ENCODE measurements at places on chromosomes 6 and 20.

DNA sequence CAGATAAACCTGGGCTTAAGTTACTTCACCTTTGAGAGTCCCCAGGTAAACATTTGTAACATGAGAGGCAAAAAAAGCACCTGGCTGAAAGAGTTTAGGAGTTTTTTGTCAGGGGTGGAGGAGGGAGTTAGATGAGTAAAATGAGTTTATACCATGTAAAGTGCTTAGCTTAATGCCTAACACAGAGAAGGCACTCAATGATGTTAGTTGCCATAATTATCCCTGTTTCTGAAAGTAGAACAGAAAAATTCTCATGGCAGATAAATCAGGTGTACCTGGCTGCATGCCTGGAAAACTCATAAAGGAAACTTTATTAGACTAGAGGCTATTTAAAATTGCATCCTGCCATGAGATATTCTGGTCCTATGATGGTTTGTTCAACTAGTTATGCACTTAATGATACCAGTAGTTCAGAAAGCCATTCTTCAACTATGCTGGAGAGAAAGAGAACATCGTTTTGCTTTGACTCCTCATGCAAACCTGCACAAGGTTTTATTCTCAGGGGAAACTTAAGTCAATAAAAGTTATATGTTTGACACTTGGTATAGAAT is 40.4 kb downstream of the FBXO5 start:
- DNase-seq: no peak

GRCh38 chr6:142416179-142416578 is 114.4 kb downstream of the ADGRG6 start:
- DNase-seq: no peak

- DNase-seq: no peak
These were observed 97.0 kb upstream of the MAN1A1 start for GRCh38 chr6:119446609-119447008.

- no peak for DNase-seq
These were observed 96.9 kb downstream of the PHACTR3 start for GRCh38 chr20:59701236-59701635.

DNA sequence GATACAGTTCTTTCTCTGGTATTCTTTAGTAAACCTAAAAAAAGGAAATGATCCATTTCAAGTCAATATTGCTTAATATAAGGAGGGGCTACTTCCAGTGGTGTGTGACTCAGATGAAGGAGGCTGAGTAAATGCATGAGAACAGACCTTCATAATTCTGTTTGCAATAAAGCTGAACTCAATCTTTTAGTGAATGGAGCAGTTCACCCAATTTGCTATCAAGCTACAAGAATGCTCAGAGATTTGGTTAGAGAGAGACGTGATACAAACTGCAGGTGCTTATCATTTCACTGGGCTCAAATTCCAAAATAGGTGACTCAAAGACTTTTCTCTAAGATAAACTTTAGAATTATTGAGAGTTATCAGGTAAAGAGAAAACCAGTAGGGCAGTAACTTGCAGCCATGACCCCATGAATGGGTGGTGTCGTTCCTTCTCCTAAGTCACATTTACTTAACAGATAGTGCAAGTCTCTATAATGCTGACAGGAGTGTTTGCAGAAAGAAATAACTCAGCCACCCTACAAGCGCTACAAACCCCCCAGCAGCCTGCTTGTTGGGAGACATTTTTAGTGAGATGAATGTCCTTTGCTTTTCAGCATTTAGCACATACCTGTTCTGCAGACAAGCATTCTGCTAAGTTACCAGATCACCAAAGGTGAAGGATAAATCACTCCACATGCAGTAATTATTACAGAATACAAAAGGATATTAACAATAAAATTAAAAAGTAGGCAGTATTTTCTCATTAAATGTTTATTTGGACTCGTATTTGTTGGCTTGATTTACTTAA is 16.4 kb upstream of the BLOC1S5 start:
- DNase-seq: no peak

DNA sequence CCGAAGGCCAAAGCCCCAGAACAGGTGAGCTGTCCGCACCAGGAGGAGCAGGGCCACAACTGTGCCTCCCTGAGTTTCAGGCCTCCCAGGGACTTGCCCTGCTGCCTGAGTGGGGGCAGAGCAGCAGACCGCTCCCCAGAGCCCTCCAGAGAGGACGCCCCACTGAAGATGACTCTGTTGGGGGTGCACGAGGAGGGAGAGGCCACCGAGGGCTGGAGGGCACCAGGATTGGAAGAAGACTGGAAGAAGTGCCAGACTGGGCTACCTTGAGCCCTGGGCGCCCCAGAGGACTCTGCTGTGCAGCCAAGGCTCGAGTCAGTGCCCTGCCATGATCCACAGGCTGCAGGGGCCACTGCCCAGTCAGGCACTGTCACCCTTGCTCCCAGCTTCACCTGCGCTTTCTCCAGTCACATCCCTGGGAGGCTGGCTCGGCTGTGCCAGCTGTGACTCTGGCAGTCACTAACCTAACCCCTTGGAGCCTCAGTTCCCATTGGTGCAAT is 11.3 kb downstream of the CST7 start:
- no peak for DNase-seq

DNA sequence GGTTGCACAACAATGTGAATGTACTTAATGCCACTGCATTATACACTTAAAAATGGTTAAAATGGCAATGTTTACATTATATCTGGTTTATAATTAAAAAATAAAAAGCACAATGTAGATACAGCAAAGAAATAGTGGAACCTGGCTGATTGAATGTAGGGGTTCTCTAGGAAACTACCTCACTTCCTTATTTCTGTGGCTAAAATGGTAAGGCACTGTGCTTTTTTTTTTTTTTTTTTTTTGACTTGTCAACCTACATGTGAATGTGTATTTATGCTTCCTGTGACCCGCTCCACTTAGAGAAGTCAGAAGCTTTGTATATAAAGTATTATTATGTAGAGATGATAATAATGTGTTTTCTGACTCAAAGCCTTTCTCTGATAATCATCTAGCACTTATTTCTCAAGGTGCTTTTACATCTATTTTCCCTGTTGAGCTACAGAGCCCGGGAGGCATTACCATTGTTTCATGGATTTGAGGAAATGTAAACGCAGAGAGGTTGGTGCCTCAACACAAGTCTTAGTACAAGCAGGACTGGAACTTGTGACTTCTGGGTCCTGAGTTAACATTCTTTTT is 55.0 kb downstream of the SOX4 start:
- DNase-seq: no peak

- DNase-seq: no peak
These were observed 76.8 kb upstream of the SYNDIG1 start for GRCh38 chr20:24392612-24393011.

DNA sequence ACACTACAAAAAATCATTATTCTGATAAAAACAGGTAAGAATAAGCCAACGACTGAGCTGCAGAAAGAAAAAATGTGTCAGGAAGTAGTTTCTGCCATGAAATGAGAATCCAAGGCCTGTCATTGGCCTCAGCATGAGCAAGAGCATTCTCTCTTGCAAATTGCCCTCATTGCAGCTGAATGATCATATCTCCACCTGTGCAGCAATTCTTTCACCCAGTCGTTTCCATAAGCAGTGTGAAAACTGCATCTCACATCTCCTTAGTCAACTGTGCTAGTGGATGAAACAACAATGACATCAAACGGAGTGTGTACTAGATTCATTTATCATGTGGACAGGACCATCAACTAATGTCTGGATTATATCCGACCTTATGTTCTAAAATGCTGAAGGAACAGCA is 88.2 kb upstream of the STXBP5 start:
- no peak for DNase-seq

DNA sequence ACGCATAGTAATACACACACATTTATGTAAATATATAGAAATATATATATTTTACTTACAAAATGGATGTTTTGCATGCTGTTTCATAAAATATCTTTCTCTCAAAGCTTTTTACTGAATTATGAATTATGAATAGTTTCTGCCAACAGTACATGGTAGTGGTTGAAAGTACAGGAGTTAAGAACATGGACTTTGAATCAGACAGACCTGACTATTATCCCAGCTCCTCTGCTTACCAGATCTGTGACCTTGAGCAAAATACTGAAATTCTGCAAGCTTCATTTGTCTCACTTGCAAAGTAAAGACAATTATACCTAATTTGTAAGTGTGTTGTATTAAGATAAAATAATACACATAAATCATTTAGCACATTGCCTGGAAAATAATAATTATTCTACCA is 459.5 kb downstream of the EPM2A start:
- DNase-seq: no peak

DNA sequence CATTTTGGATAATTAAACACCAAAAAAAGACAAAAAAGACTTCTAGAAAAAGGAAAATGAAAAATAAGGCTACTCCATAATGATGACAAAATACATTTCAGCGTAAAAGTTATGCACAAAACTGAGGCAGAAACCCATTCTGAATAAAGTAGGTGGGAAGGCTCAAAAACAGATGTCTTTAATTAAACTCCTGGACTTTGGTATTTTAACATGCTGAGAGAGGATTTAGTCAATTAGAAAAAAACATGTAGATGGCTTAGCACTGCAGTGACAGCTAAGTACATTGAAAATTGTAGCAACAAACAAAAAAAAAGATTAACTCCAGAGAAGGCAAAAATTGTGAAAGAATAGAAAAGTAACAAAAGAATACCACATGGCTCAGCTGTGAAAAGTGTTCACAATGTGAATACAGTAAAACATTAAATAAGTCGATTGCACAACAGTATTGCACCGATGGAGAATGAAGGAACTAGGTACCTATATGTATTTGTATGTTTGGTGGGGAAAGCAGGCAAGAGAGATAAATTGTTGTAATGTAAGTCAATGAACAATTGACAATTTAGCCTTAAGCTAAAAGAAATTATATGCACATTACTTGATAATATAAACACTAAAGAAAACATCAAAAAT is 59.5 kb downstream of the TBC1D32 start:
- DNase-seq: no peak

- no peak for DNase-seq
These were observed 55.8 kb downstream of the FGD2 start for GRCh38 chr6:37061157-37061804.

- no peak for DNase-seq
These were observed 203.9 kb upstream of the CST7 start for GRCh38 chr20:24745206-24745605.

- DNase-seq: no peak
These were observed 178.9 kb downstream of the SASH1 start for GRCh38 chr6:148521586-148521985.
